ENCODE measurements at places on chromosomes 12 and 14.

DNA sequence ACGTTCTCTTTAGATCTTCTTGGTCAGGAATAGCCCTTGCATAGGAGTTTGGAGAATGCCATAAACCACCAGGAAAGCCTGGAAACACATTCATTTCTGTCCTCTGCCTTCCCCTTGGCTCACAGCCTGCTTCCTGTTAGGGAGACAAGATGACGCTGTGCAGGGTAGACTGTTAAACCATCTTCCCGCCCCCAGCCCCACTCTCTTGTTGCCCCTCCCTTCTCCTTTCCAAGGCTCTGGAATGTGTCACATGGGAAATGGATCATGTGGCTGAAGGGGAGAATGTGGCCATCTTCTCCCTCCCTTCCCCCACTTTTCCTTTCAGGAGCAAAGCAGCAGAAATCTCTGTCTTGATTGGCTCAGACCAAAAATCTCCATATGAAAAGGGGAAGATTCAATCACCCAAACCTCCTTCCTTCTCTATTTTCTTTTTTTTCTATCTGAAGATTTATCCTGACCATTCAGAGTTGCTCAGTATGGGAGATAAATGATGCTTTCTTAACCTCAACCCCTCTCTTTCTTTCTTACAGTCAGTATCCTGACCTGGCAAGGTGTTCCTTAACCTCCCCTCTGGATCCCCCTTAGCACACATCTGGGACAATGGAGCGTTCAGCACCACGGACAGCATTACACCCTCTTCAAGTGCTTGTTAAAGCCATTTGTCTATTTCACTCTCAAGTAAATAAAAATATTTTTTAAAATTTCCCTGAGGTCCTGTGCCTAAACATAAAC, 11.4 kb downstream of the GPR19 start:
- DNase-seq: no peak

GRCh38 chr12:79455286-79455685, 235.5 kb downstream of the PAWR start:
- DNase-seq: no peak

DNA sequence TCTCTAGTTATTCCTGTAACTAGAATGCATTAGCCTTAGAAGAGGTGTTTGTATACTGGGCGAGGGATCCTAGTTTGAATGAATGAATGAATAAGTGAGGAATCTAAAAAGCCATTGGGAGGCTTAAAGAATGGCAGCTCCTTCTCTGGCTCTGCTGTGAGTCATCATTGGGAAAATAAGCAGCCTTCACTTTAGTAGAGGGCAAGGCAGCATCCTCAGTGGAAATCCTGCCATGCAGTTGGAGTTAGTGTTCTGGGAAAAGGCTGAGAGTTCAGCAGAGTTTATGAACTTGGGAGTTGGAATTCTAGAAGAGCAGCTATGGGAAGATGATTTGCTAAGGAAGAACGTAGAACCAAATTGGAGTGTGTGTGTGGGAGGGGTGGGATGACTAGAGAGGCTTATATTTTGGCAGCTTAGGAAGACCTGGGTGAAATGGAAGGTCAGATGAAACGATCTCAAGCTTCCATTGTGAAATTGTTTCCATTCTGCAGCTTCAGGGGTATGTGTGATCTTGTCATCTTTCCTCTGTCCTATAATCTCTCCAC, 120.8 kb downstream of the PTCSC3 start:
- no peak for DNase-seq

GRCh38 chr14:103382376-103382775, 2.8 kb upstream of the MARK3 start:
- no peak for DNase-seq

GRCh38 chr12:110798461-110798860, 48.3 kb upstream of the CCDC63 start:
- no peak for DNase-seq

DNA sequence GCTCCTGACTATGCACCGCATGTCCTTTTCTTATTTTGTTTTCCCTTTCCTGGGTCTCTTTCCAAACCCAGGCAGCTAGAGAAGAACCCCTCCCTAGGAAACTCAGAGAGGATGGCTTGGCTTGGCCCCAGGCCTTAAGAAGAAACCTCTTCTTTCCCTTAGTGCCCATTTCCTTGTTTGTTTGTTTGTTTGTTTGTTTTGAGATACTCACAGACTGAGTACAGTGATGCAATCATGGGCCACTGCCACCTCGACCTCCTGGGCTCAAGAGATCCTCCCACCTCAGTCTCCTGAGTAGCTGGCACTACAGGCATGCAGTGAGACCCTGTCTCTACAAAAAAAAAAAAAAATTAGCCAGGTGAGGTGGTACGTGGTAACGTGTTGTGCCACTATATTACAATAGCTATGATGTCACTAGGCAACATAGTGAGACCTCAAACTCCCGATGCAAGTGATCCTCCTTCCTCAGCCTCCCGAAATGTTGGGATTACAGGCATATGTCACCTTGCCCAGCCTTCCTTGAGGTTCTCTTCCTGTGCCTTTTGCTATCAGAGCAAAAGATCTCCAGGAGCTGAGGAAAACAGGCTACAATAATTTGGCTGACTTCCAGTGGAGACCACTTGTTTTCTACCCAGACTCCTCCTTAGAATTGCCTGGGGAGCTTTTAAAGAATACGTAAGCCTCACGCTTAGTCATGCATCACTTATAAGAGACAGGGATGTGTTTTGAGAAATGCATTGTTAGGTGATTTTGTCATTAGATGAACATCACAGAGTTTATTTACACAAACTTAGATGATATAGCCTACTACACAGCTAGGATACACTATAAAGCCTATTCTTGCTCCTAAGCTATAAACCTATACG, 34.5 kb upstream of the LGALS3 start:
- DNase-seq: no peak

DNA sequence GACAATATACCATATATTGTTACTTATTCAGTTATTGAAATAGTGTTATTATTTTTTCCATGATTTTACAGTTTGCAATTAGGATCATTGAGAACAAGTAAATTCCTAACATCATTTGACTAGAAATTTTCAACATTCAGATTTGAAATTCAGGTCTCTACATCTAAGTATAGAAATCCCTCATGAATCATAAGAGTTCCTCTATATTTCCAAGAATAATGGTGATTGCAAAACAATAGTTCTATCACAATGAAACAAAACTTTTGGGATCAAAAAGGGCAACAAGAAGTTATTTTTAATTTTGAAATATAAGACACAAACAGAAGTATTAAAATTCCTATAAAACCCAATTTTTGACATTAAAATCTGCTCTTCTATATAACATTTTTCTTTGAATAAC, 10.8 kb downstream of the CLEC1A start:
- DNase-seq: no peak

GRCh38 chr12:106296179-106296877, 6.2 kb upstream of the TCP11L2 start:
- DNase-seq: no peak

DNA sequence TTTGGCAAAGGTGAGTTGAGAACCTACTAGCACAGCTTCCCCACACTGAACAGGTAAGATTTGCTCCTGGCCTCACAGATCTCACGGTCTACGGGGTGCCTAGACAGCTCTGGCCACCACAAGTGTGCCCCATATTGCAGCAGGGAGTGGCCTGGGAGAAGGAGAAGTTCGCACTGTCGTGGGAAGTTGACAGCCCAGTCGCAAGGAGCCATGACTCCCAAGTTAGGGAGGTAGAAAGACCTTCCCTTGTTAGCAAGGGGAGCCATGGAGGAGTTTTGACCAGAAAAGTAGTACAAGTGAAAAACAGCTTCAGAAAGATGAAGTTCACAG, 316.3 kb downstream of the BCL11B start:
- no peak for DNase-seq

DNA sequence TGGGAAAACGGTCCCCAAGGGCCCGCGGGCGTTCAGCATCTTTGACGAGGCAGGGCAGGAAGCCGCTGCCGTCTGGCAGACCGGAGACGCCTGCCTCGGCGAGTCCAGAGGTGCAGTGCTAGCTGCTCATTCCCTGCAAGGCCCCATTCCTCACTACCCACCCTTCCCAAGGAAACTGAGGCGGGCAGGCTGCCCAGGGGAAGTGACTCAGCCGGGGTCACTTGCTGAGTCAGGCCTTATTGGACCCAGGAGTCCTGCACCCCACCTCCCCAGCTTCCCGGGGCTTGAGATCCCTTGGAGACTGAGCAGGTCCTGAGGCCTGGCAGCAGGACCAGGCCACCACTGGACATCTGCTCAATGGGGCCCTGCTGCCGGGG, 3.7 kb downstream of the SH2B3 start:
- no peak for DNase-seq

GRCh38 chr12:127411166-127411915, 855.6 kb upstream of the TMEM132C start:
- DNase-seq: no peak

DNA sequence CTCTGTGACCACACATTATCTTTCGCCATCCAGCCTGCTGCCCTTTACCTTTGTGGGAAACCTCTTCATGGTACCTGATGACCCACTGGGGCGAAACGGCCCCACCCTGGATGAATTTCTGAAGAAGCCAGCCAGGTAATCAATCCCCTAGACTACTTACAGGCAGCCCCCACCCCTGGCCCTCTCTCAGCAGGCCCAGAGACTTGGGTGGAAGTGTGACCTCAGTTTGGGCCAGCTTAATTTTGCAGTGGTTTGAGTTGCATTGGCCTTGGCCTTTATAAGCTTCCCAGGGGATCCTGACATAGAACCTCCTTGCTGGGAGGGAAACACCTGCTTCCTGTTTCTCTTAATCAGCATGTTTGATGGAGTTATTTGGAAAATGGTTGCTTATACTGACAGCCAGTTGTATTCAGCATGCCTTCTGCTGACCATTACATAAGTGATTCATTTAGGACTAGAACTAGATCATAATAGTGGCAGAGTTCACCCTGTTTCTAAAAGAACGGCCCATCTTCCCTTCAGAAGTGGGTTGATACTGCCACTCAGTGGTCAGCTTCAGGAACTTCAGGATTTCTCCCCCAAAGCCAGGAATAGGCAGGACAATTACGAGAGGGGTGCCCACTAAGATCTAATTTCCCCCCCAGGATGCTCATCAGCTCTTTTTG, 6.1 kb downstream of the SDR39U1 start:
- no peak for DNase-seq

DNA sequence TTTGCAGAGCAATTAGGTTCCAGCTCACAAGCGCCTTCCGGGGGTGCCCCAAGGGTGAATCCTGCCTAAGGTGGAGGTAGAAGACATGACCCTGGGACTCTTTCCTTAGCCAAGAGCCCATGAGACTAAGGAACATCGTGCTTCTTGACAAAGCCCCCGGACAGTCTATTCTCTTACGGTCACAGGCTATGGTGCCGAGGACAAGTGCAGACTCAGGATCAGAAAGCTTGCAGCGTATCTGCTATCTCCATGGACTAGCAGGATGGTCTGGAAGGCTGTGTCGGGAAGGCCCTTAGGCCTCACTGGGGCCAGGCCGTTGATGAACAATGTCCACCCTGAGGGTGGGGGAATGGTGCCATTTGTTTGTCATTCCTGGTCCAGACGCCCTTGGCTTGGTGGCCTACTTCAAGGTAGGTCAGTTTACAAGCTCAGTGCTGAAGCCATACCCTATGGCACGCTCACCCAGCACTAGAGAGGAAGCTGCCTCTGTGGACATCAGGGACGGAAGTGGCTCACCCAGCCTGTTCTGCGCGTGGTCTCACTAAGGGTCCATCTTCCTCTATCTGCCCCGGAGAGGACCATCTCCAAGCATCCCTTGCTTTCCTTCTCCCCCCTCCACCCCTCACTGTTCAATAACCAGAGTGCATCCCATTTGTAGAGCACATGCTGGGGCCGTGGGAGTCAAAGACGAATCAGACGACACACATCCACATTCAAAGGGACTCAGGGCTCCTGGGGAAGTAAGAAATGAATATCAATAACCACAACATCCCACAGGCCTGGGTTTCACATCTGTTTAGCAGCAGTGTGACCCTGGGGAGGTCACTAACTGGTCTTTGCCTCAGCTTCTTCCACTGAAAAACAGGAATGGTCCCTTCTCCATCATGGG, 45.0 kb upstream of the IQSEC3 start:
- no peak for DNase-seq

- peak; percentile 37 for DNase-seq
Observed at GRCh38 chr14:55731881-55732498, 152.0 kb downstream of the KTN1 start.

DNA sequence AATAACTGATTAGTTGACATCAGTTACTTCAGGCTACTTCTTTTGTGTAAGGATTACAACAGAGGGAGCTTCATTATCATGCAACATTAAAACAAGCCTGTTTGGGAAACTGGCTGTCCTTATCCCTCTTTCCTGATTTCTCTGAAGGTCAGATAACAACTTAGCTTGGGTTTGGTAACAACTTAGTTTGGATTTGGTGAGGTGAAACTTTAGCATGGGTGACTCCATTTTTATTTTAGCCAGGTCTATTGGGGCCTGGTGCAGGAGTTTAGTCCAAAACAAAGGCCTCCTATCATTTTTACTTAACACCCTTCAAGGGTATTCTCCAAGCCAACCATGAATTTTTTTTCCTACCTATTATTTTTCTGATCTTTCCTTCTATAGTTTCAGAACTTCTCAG, 1.1 kb upstream of the ZFYVE1 start:
- DNase-seq: no peak

DNA sequence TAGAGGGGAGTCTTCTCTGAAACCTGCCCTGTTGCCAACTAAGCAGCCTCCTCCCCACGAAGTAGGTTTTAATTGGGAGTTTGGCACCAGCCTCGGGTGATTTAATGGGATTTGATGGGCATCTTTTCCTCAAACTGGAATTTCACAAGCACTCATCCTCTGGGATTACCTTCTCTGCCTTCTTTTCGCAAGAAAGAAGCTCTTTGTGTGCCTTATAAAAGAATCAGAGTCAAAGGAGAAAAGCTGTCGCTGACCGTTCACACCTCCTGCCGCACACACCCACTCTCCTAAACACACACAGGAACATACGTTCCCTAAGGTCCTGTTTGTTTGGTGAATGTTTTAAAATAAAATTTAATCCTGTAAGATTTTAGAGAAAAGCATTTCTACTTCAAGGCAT, 84.0 kb downstream of the PRMT8 start:
- DNase-seq: no peak

DNA sequence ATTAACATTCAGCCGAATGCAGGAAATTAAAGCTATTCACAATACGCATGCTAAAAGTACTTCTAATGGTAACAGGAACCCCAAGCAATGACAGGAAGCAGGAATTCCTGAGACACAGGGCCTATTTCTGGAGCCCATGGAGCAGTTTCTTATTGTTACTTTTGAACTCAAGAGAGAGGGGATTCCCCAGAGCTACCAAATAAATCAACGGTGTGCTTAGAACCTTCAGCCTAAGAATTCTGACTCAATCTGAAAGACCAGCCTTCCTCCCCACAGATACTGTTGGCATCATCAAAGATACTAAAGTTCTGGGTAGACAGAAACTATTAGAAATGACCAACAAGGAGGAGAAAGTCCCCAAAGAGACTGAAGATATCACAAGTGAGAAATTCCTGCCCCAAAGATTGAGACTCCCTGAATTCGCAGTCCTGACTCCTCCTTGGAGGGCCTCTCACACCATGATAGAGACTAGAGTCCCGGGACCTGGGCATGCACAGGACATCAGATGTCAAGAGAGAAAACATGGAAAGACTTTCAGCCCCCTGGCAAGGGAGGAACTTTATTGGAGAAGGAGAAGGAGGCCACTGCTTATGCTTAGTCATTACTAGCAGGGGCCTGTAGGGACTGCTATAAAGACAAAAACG, 32.7 kb downstream of the RTRAF start:
- no peak for DNase-seq

GRCh38 chr12:25194214-25194613, 746 bp downstream of the DNAI7 start:
- no peak for DNase-seq
